Left renal pelvis (tissue), 4 donors: ENCODE measurements at places on chromosomes 11 and 22. TPM values are rescaled to one million over a fixed set of nuclear protein-coding genes. Genes with fewer than 3 reads are reported as not detected.
A peak's percentile ranks its signal among the peaks of the same experiment; 100 is the strongest.

INPP5J gene
- polyA plus RNA-seq, result 6.6 TPM

- no peak for DNase-seq
These were observed 2.0 kb downstream of the NAV2 start for GRCh38 chr11:19714387-19715363.

- DNase-seq, result no peak
These were observed 163.3 kb downstream of the FBXO7 start for GRCh38 chr22:32637951-32638350.

SCN2B gene
- 4.3 TPM for polyA plus RNA-seq

- DNase-seq, result no peak
These were observed 9.0 kb downstream of the KIRREL3 start for GRCh38 chr11:126991596-126991995.

P2RX6 gene
- 1.2 TPM for polyA plus RNA-seq

NRIP3 gene
- 1.2 TPM for polyA plus RNA-seq

- DNase-seq, result no peak
These were observed 6.7 kb downstream of the YDJC start for GRCh38 chr22:21622919-21623647.

- DNase-seq, result no peak
These were observed 697.2 kb downstream of the ETS1 start for GRCh38 chr11:127890030-127890615.

DNA sequence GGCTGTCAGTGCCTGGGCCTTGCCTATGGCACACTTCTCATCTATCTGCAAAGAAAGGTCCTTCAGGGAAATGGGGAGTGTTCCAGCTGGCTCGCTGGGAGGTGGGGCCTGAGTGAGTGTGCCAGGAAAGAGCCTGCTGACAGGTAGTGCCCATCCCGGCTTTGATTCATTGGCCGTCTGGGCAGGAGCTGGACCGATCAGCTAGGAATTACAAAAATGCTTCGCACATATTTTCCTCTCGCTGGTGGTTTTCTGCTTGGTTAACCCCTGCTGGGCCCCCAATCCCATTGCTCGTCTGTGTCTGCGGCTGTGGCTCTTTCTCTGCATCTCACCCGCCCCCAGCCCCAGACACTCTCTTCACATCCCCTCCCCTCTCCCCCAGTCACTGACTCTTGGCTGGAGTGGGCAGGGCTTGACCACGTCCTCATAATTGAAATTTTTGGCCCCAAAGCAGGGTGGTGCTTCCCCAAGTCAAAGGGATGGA, 10.8 kb downstream of the LIF start:
- DNase-seq, result no peak

DNA sequence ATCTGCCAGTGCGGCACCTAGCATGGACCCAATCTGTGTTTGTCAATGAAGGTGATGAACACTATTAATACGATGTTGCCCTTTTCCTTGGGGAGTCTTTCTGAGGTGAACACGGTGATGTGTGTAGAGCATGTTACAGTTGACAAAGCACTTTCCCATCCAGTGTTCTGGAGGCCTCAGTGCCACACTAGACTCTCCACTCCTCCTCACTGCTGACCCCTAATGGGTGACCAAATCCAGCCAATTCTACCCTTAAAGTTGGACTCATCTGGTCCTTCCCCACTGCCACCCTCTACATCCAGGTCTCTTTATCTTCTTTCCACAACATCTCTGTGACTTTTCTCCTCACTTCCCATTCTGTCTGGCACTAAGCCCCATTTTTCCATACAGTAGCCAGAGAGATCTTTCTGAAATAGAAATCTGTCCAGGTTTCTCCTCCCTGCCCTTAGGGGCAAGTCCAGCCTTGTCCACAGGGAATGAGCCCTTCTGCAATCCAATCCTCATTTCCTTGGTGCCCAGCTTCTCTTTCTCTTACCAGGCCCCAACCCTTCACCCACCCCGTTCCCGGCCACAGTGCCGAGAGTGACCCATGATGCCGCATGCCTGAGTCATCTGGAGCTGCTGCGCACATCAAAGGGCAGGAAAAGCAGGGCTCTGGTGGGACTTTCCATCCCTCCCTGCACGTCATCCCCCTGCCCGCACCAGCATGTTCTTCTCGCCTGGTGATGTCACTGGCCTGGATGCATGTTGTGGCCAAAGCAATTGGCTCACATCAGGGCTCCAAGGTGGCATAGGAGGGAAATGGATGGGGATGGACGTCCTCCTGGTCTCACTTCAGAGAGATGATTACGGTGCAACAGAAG, 64.2 kb downstream of the RASSF10 start:
- no peak for DNase-seq

OR5L2 gene
- polyA plus RNA-seq, result not detected

- DNase-seq, result no peak
These were observed 130.4 kb upstream of the PARVA start for GRCh38 chr11:12246989-12247388.

- no peak for DNase-seq
These were observed 469.2 kb upstream of the ANO5 start for GRCh38 chr11:21723678-21724077.

CLTCL1 gene
- 5.8 TPM for polyA plus RNA-seq

DNA sequence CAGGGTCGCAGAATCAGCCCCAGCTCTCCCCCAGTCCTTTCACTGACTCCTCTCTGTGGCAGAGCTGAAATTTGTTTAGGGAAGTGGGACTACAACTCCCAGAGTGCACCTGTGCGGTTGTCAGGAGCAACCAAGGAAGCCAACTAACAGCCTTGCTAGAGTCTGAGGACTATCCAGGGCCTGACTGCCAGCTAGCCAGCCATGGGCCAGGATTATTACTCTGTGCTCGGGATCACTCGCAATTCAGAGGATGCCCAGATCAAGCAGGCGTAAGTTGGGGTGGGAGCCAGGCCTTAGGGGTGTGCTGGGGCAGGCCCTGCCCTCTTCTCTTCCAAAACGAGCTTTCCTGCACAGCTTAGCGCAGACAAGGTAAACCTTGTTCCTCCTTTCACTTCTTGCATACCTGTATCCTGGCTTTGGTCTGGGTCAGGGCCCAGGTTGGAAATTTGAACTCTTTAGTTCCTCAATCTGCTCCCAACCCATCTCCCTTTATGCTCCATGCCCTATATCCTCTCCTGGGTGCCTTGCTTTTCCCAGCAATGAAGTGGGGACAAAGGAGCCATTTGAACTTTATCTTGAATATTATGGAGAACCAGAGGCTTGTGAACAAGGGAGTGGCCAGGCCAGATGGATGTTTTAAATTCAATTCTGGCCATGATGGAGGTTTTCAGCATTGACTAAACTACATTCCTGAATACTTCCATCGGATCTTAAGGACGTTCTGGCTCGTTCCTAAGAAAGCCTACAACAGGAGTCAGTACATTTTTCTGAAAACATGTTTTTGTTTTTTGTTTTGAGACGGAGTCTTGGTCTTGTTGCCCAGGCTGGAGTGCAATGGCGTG, at the start of gene DNAJB13:
Gene DNAJB13, plus strand, starts transcription at position 158 of the 842 bp plus-strand sequence. Its CDS starts 44 bp downstream, at position 202.
- peak; percentile 24 for DNase-seq

DNA sequence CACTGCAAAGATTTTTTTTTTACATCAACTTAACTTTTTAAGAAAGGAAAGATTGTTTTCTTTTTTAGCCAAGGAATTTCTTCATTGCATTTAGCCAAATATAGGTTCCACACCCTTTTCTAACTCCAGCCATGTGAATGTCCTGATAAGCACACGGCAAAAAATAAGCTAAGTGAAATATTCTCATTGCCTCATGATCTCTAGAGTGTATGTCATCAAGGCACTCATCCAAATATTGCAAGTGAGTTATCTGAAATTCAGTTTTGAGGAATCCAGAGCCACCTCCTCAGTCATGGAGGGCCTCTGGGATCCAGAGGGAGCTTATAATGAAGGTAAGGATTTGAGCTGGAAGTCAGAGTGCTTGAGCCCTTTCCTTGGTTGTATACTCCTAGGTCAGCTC, 80.0 kb downstream of the BLID start:
- no peak for DNase-seq

DNA sequence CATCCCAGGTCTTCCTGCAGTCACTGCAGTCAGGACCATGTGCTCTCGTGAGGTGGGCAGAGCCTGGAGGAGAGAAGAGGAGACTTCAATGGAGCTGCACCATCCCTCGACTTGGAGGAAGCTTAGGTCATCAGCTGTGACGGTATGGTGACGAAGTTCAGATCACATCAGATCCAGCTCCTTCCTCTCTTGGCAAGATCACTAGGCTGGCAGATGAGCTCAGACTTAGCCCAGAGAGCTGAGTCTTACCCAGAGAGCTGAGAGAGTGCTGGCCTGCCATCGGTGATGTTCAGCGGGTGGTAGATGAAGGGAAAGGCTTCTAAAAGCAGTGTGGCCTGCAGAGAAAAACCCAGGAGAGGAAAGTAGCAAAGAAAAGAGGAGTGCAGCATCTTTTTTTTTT, 1.8 kb upstream of the SLC15A3 start:
- no peak for DNase-seq

DNA sequence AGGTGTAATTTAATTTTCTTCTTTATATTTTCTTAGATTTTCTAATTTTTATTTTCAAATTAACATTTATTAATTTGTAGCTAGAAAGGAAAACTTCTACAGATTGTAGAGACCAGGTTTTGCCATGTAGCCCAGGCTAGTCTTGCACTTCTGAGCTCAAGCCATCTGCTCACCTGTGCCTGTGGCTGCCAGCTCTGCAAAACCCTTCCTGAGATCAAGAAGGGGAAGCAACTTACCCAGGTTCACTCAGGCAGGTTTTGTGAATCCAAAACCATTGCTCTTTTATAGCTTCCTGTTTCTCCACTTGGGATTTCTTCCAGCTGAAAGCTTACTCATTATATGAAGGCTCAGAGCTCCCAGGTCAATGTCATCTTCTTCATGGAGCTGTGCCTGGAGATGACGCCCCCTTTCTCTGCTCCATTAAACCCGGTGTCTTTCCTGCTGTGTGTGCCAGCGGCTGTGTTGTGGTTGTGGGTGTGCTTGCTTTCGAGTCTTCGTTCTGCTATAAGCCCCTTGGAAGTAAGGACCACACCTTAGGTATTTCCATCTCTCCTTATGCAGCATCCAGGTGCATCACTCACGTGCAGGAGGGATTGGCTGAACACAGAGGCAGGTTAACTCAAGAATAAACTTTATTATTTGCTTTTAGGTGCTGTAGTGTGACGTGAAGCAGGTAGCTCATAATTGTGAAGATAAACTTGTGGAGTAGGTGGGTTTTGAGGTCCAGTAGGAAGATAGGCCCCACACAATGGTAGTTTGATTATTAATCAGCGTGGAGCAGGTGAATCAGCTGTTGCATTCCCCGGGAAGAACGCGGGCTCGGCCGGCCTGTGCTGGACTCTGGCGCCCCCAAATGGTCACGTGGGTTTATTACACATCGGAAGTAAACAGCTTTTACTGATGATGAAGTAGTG, 42.2 kb upstream of the INCENP start:
- no peak for DNase-seq

DNA sequence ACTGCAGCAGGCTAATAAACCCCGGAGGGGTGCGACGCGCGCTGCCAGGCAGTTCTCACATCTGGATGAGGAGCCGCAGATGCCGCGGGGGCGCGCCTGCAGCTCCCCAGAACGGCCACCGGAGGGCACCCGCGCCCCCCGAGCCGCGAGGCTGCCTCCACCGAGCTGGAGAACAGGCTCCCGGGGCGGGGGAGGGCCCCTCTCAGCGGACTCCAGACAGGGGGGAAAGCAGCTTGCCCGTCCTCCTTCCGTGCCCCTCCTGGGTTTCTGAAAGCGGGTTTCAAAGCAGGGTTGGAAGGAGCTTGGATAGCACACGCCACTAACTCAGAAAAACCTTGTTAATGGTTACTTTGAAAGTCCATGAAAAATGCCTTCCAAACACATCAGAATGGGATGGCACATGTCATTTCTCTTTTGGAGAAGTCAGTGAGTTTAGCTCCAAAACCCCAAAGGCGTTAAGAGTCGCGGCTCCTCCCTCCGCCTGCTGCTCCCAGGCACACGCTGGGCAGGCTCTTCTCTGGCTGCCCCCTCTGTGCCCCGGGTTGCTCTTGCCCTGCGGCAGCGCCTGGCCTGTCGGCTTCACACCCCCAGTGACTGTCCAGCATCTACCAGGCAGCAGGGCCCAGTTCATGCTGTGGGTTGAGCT, 317.8 kb downstream of the NTM start:
- DNase-seq, result no peak

C22orf15 gene
- 1.9 TPM for polyA plus RNA-seq

GRCh38 chr11:63508009-63508408, 2.1 kb downstream of the LGALS12 start:
- no peak for DNase-seq

SLCO2B1 gene
- 8.7 TPM for polyA plus RNA-seq

DNA sequence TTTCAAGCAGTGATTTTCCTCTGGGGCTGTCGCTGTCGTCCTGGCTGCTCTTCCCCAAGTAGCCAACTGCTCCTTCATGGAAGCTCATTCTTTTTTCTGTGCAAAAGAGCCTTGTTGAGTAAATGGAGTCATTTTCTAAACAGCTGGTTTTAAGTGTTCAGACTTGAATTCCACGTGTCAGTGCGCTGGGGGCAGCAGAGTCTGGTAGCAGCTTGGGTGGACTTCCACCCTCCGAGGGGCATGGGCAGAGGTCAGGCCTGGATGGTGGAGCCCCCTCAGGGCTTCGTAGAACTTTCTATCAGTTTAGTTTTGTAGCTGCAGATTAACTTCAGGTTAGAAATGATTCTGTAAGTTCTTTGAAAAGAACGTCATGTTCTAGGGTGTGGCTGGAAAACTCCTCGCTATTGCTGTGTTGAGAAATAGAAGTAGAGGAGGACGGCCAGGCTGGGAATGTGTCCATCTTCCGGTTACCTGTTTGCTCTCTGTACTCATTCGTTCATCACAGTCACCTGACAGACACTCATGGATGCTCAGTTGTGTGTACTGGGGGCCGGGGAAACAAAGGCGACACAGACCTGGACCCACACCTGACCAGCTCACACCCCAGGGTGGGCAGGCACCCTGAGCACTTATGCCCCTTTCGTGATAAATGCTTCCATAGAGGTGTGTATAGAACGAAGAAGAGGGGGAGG, 270.7 kb downstream of the TBC1D22A start:
- no peak for DNase-seq

OR5T3 gene
- not detected for polyA plus RNA-seq

- DNase-seq, result no peak
These were observed 4.9 kb downstream of the RAB3IL1 start for GRCh38 chr11:61912530-61912898.

DNA sequence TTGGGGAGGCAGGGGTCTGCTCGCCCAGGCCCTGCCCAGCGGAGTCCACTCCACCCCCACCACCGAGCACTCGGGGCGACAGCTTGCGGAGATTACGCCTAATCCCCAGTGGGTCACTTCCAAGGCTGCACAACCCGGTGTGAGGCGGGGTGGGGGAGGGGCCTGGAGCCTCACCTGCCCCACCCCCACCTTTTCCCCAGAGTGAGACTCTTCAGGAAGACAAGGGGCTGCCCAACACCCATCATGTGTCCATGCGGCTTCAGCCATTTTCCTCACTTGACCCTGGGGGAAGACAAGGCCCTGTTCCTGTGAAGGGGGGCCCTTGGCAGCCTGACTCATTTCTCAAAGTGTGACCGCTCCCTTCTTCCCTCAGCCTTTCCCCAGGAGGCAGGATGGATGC, 12.5 kb downstream of the SYNGR1 start:
- DNase-seq, result no peak
